ENCODE measurements at places on chromosomes 13 and 19.

GRCh38 chr13:112999414-113000177 lies 30.6 kb downstream of the MCF2L start:
- no peak for DNase-seq

DNA sequence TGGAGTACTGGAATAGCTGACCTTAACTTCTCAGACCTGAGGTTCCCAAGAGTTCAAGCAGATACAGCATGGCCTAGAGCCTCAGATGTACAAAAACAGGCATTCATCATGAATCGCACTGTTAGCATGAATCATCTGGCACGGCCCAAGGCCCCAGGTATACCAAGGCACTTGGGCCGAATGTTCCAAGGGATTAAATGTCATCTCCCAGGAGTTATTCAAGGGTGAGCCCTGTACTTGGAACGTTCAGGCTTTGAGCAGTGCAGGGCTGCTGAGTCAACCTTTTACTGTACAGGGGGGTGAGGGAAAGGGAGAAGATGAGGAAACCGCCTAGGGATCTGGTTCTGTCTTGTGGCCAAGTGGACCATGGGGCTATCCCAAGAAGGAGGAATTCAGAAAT lies 6.3 kb downstream of the KLK3 start:
- no peak for DNase-seq

DNA sequence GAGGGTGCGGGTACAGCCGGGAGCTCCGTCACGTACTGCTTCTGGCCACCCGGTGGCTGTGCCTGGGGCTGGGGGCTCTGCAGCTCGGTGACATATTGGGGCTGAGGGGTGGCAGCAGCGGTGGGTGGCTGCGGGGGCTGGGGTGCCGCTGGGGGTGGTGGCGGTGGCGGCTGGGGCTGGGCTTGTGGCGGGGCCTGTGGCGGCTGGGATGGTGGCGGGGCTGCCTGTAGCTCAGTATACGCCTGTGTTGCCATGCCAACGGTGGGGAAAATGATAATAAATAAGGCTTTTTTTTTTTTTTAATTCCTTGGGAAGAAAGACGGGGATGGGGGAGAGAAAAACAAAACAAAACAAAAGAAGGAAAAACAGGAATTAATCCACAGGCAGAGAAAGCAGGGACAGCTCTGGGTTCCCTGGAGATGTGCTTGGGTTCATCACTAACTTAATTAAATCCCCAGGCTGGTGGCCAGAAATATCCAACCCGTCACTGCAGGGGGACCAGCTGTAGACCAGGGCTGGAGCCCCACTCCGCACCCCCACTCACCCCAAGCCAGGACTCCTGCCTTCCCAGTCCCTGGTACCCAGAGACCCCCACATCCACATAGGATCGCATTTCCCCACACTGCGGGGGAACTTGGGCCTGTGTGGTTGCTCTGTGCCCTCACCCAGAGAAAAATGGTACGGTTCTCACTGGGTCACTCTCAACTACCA lies 12.4 kb downstream of the RFX1 start:
- no peak for DNase-seq

- peak; percentile 20 for DNase-seq
These were observed 630 bp downstream of the RAP2A start for GRCh38 chr13:97434397-97435201.

DNA sequence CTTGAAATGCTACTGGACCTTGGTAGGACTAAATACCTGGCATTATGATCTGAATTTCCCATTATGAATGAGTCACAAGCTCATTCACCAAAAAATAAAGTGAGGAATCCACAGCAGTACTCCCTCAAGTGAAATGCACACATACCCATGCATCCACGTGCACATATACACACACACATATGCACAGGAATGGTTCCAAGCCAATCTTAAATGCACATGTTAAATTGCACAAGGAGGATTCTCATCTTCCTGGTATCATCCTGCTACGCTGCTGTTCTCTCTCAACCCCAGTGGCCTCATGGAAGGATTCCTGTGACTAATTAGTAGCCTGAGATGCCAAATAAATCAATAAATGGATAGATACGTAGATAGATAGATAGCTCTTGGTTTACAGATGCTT lies 132.1 kb upstream of the KLF12 start:
- no peak for DNase-seq

DNA sequence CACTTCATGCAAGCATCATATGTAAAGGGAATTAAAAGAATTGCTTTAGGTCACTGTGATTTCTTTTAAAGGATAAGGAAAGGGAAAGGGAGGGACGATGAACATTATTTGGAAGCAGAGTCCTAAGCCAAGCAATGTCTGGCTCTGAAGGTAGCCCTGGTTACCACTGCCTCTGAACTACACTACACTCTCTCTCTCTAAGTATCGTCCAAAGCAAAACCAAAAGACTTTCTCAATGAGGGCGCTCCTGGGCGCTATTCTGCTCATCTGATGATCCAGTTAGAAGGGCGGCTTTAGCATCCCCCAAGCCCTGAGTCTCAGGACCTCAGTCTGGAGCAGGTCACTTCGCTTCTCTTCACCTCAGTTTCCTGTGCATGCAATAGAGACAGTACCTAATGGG lies 26.2 kb downstream of the FOXO1 start:
- no peak for DNase-seq

DNA sequence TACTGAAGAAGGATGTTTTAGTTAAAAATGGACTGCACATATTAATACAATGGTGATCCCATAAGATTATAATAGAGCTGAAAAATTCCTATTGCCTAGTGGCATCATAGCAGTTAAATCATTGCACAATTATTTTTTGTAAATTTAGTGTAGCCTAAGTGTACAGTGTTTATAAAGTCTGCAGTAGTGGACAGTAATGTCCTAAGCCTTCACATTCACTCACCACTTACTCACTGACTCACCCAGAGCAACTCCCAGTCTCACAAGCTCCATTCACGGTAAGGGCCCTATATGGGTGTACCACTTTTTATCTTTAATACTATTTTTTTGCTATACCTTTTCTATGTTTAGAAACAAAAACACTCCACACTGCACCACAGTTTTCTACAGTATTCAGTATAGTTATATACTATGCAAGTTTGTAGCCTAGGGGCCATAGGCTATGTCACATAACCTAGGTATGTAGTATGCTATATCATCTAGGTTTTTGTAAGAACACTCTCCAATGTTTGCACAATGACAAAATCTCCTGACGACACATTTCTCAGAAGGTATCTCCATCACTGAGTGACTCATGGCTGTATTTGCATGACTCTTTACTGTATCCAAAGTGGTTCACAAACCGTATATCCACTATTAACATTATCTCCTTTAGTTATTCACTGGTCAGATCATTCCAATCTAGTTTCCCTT lies 536.0 kb downstream of the KLF12 start:
- no peak for DNase-seq

DNA sequence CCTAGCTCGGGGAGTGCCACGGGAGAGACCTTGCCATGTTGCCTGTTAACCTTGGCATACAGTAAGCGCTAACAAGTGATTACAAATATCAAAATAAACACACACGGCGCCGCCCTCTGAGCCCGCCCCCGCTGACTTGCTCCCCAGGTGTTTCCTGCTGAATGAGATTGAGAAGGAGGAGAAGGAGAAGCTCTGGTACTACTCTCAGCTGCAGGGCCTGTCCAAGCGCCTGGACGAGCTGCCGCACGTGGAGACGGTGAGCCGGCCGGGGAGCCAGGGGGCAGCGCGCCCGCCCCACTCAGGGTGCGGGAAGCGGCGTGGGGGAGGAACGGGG lies 5.0 kb downstream of the APC2 start:
- DNase-seq, result no peak

DNA sequence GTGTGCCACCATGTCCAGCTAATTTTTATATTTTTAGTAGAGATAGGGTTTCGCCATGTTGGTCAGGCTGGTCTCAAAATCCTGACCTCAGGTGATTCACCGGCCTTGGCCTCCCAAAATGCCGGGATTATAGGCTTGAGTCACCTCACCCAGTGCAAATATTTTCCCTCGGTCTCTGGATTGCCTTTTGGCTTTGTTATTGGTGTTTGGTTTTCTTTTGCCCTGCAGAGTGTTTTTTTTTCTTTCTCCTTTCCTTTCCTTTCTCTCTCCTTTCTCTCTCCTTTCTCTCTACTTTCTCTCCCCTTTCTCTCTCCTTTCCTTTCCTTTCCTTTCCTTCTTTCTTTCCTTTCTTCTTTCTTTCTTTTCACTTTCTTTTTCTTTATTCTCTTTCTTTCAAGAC lies 33.2 kb downstream of the KDM4B start:
- DNase-seq, result no peak

- no peak for DNase-seq
These were observed 46.9 kb downstream of the FGF9 start for GRCh38 chr13:21717817-21718216.

GRCh38 chr13:98521461-98522247 lies 55.3 kb downstream of the STK24 start:
- DNase-seq, result no peak

DNA sequence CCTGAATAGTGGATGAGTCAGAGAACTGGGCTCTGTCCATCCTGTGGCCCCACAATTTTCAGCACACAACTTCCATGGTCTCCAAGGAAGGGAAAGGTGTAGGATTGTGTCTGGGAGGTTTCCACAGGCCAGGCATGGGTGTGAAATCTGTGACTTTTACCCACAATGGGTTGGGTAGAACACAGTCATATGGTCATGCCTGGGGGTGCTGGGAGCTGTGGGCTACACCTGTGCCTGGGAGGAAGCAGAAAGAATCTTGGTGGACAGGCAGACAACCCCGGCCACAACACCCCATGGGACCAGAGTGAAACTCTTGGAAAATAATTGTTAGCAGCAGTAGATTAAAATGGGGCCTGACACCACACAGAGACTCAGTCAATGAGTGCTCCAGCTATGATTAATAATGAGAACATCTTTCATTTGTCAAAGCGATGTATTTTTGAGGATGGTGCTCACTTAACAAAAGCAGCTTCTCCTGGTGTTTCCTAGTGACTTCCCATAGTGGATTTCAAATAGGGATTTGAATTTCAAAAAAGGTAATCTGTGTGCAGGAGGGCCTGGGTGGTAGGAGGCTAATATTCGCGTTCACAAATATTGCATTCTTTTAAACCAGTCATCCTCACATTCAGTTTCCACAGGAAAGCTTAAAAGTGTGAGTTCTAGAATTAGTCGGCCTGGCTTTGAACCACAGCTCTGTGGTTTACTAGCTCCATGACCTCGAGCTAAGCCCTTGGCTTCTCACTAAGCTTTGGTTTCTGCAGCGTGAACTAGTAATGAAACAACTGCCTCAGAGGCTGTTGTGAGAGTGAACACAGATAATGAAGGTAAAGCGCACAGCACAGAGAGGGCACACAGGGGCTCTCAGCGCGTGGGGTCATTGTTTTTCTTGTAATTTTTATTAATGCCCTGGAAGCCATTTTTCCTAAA lies 89.3 kb upstream of the UQCRFS1 start:
- DNase-seq, result no peak

DNA sequence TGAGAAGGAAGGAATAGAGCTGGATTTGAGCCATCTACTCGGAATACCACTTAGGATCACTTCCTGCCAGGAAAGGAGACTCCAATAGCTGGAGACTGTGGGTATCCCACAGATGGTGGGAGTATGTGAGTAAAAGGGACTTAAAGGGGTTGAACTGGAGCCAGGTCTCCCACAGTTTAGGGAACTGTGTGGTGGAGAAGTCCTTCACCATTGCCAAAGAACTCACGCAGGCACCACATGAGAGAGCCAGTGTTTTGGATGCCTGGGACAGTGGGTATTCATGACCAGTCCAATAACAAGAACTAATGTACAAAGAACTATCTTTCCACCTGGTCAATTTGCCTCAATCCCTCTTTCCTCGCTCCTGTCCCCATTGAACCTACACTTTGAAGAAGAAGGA lies 24.4 kb upstream of the MYCBP2 start:
- DNase-seq, result no peak

- peak; percentile 4 for DNase-seq
These were observed 438.3 kb downstream of the RFC3 start for GRCh38 chr13:34256236-34256635.

DNA sequence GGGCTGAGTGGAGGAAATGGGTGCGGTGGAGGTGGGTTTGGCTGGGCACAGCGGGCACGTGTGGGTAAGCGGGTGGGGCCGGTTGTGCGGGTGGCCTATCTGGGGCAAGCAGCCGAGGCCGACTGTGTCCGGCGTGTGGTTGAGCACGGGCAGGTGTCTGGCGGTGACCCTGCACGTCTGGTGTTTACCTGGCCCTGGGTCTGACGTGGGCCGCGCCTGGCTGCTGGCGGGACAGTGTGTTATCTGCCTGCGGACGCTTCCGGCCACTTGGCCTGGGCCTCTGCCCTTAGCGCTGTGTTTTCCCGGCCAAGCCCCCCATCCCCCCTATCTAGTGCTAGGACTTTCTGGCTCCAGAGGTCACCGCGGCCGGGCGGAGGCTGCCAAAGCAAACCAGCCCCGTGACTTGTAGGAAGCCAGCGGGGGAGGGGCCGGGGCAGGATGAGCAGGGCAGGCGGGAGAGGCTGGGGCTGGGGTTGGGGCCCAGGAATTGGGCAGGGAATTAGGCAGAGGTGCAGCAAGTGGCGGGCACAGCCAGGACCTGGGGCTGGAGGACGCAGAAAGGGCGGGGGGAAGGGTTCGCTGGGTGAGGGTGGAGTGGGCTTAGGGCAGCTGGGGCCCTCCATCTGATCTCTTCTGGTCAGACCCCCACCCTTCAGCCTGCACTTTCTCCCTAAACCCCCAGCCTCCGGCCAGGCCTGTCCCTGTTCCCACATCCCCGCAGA lies 534 bp upstream of the HPN start:
- DNase-seq, result peak; percentile 52
